Dermis blood vessel endothelial cell (primary cell): ENCODE measurements at places on chromosomes 12 and 14. TPM values are rescaled to one million over a fixed set of nuclear protein-coding genes. Genes with fewer than 3 reads are reported as not detected.

KRT3 gene
- not detected in 2 replicates for total RNA-seq

FBLN5 gene
- 0.51 and 0.98 TPM in 2 replicates for total RNA-seq

TAS2R7 gene
- not detected in 2 replicates for total RNA-seq

CCDC197 gene
- total RNA-seq = not detected in 2 replicates

CAPZA3 gene
- not detected in 2 replicates for total RNA-seq

SLC39A5 gene
- not detected in 2 replicates for total RNA-seq

DNA sequence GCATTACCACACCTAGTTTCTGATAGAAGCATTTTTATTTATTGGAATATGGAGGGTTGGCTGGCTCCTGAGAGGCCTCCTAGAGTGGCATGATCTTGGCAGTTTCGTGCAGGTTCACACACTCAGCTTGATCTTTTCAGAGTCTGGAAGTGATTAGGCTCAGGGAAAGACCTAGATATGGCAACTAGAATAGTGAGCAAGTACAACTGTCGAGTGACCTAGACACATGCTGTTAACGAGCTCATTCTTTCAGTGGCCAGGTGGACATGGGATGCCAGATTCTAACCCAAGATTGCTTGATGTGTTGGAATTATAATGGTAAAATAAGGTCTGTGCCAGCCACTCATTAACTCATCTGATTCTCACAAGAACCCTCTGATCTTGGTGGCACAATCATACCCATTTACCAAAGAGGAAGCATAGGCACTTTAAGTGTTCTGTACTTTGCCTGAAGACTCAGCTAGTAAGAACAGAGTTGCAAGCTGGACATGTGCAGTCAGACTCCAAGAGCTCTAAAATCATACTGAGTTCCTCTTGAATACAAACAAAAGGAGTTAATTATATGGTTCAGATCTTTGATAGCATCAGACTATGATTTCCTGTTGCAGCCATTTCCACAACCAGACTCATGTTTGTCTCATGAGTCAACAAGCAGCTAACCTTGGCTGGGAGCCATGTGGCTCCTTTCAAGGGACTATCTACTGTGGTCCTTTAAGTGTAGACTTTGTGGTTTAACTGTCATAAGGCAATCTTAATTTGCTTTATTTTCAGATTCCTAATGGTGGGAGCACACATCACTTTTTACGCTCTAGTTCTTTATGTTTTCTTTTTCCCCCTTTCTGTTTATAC is 144.2 kb downstream of the PLEKHA5 start:
- peak; percentile 97 for DNase-seq

DNA sequence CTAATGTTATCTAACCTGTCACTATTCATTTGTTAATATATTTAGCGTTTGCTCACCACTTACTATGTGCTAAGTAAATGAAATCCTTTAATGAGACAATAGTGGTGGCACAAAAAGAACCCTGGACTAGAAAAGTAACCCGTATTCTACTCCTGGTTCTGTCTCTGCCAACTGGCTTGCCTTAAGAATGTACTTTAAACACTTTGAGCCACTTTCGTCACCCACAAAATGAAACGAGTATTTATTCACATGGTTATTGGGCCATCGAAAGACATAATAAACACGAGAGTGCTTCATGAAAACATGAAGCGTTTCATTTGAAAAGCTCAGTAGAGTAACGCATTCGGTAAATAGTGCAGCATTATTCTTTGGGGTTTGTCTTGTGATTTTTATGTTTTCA is 254.7 kb downstream of the EGLN3 start:
- no peak for DNase-seq

DNA sequence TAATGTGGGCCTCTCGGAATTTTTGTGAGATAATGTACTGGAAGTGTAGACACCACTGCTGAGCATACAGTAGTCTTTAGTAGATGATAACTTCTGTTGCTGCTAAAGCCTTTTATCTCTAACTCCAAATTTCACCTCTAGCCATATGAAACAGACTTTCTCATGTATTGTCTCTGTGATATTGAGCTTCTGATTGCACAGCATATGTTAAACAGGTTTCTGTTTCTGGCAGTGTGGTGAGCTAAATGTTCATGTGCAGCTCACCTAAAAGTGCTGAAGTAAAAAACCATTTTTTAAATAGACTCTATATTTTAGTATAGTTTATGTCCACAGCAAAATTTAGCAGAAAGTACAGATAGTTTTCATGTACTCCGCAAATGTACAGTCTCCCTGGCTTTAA is 89.3 kb upstream of the ALX1 start:
- no peak for DNase-seq

GRCh38 chr12:105469211-105469610 is 138.7 kb downstream of the C12orf75 start:
- peak; percentile 32 for DNase-seq

GRCh38 chr12:116861320-116861719 is 19.9 kb downstream of the HRK start:
- no peak for DNase-seq

DNA sequence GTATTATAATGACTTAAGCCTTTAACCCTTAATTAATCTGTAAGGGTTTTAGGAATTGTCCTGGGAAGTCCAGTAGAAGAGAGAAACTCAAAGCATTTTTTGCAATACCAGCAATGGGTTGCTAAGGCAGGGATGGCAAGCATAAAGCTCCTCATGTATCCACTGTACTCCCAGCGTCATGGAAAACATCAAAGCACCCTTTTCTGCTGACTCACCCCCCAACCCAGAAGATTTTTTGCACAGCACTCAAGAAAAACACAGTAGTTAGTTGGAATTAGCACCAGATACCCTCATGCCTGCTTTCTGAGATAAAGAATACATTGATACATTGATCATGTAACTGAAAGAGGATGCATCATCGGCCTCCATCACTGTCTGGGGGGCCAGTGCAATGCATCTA is 199.1 kb upstream of the CNOT2 start:
- DNase-seq = no peak

- no peak for DNase-seq
Measured at GRCh38 chr14:58575956-58576355, 61.8 kb upstream of the DACT1 start.

GRCh38 chr12:46372544-46373300 is at the start of gene SLC38A2:
Gene SLC38A2, minus strand, starts transcription at chr12:46372773. Its CDS starts 1,480 bp downstream, at chr12:46371293.
- peak; percentile 94 for DNase-seq

DNA sequence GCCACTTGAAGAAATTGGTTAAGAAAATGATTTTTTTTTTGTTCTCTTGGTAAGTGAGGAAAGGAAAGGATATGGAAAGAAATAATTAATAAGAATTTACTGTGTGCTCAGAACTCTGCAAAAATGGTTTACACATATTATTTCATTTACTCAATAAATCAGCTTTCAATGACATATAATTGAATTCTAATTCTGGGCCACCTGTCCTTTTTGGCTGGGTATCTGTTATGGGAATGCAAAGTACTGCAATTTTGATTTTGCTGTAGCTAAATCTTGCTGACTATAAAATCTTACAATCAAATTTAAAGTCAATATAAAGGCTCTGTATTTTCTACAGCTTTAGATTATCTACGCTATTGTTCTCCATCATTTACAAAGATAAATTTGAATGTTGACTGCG is 147.1 kb downstream of the GRIP1 start:
- DNase-seq = no peak

GRCh38 chr12:75361408-75361807 is 26.9 kb downstream of the GLIPR1L1 start:
- no peak for DNase-seq

DNA sequence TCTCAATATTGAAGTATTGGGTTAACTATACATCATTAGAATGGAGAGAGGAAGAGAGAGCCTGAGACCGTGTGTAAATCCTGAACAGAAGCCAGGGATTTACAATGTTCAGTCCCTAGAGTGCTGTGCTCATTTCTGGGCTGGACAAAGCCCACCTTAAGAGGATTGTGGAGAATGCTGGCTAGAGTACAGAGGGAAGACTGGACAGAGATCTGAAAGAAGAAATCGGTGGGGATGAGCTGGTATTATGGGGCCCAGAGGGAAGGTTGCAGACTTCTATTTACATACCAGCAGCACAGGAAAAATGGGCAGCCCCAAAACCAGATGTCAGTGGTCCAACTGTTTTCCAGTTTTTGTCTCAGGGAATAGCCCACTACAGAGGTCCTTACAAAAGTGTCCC is 42.3 kb downstream of the RTN1 start:
- DNase-seq = no peak

GRCh38 chr14:89625731-89626232 is 208.7 kb upstream of the FOXN3 start:
- DNase-seq = no peak

GRCh38 chr14:37443461-37443860 is 151.6 kb downstream of the FOXA1 start:
- no peak for DNase-seq

GRCh38 chr12:108484431-108484830 is 30.6 kb upstream of the FICD start:
- no peak for DNase-seq

DNA sequence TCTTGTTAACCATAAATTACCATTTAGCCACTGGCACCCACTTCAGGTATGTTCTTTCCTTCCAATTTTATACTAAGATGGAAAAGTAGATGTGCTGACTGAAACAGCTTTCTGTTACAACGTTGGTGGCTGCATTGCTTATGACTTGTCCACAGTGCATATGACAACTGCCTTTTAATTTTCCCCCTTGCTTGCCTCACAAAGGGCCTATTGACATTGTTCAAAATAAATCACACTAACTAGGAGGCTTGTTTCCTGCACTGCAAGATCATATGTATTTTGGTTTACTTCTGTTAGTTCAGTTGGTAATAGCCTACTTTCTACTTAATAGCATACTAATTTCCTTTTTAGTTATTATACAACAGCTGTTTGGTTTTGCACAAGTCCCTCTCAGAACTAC is 55.4 kb downstream of the SCAF11 start:
- DNase-seq = no peak

DNA sequence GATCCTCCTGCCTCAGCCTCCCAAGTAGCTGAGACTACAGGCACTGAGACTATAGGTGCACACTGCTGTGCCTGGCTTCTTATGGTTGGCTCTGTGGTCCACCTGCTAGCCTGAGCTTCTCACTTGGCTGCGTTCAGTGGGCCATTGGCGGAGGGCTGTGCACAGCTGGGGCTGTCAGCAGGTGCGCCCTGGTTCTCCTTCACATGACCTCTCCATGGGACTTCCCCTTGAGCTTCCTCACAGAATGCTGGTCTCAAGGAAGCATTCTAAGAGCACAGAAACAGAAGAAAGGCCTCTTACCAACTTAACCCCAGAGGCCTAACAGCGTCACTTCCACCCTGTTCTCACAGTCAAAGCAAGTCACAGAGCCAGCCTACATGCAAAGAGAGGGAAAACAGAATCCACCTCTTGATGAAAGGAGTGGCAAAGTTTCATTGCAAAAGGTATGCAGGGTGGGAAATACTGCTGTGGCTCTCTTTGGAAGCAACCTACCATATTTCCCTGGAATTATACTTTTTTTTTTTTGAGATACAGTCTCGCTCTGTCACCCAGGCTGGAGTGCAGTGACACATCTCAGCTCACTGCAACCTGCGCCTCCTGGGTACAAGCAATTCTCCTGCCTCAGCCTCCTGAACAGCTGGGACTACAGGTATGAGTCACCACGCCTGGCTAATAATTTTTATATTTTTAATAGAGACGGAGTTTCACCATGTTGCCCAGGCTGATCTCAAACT is 9.3 kb downstream of the RILPL2 start:
- DNase-seq = no peak

GRCh38 chr14:71824816-71825215 is 107.4 kb upstream of the RGS6 start:
- DNase-seq = no peak

GRCh38 chr12:108248011-108248410 is 91.1 kb downstream of the CMKLR1 start:
- no peak for DNase-seq
